ENCODE measurements at places on chromosomes 13 and 19.

GRCh38 chr13:95570016-95570415 is 17.5 kb downstream of the CLDN10 start:
- no peaks in the 10 kb centered on the region for H3K27me3 ChIP-seq
- no peak for DNase-seq
- no peak overlapping the region for H3K27ac ChIP-seq
- no peak overlapping the region for H3K4me3 ChIP-seq
- no peaks in the 10 kb centered on the region for H3K36me3 ChIP-seq

DNA sequence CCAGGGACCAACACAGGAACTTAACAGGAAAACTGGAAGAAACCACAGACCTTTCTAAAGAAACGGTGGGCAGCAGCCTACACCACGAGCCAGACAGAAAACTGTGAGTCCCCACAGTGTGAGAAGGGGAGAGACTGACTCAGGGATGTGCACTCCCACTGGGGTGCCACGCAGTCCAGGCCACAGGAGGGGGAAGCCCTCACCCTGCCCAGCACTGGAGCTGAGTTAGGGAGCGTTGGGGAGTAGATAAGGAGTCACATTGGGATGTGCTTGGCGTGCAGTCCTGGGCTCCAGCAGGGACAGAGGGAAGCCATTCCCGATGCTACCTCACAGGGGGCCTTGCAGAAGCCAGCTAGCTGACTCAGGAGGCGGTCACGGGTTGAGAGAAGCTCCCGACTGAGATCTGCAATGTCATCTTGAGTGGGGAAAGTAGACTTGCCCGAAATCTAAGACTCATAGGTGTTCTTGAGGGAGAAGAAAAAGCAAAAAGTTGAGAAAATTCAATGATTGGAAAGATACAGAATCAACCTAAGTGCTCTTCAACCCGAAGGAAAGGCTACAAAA is 17.3 kb downstream of the SIGLEC8 start:
- H3K4me3 ChIP-seq: no peak overlapping the region
- peaks cover 5% of the 10 kb centered on the region for H3K4me1 ChIP-seq
- H3K27ac ChIP-seq: no peak overlapping the region
- no peaks in the 10 kb centered on the region for H3K36me3 ChIP-seq
- peaks cover 3% of the 10 kb centered on the region for H3K27me3 ChIP-seq

- no peak overlapping the region for H3K4me3 ChIP-seq
- no peaks in the 10 kb centered on the region for H3K4me1 ChIP-seq
- H3K27me3 ChIP-seq: peaks cover 58% of the 10 kb centered on the region
- H3K36me3 ChIP-seq: no peaks in the 10 kb centered on the region
- no peak overlapping the region for H3K27ac ChIP-seq
- DNase-seq: no peak
Measured at GRCh38 chr19:50909240-50910070, 1.7 kb downstream of the KLK4 start.

DNA sequence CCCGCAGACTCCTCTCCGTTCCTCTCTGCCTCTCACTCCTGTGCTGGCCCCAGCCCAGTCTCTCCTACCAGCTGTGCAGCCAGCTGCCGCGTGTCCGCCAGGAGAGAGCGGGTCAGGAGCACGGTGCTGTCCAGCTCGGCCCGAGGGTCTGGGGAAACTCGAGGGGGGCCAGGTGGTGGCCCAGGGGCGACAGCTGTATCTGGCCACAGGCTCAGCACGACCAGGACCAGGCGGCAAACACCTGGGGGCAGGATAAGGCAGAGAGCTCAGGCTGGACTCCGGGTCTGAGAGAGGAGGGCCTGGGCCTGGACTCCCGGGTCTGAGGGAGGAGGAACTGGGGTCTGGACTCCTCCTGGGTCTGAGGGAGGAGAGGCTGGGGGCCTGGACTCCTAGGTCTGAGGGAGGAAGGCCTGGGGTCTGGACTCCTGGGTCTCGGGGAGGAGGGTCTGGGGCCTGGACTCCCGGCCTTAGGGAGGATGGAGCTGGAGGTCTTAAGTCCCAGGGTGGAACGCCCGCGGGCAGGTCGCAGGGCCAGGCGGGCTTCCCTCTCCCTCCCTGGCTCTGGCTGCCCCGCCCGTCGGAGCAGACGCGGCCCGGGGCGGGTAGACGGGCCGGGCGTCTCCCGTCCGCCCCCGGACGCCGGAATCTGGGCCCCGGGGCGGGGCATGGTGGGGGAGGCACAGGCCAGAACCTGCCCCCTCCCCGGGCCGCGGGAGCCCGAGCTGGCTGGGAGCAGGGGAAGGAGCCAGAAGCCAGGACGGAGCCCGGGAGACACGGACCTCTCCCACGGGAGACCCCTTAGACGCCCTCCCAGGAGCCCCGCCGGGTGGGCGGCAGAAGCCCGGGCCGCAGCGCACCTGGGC is 1.3 kb downstream of the IL11 start:
- no peak overlapping the region for H3K27ac ChIP-seq
- peaks cover 9% of the 10 kb centered on the region for H3K4me1 ChIP-seq
- no peak overlapping the region for H3K4me3 ChIP-seq
- H3K27me3 ChIP-seq: peaks cover 79% of the 10 kb centered on the region
- no peaks in the 10 kb centered on the region for H3K36me3 ChIP-seq

DNA sequence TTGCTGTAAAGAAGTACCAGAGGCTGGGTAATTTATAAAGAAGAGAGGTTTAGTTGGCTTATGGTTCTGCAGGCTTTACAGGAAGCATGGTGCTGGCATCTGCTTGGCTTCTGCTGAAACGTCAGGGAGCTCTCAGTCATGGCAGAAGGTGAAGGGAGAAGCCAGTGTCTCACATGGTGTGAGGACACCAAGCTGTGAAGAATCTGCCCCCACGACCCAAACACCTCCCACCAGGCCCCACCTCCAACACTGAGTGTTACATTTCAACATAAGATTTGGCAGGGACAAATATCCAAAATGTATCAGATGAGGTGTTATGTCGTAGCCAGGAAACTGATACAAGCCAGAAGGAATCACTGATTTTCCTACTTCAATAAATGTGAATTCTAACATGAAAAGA is 136.5 kb downstream of the CYSLTR2 start:
- no peak overlapping the region for H3K27ac ChIP-seq
- no peaks in the 10 kb centered on the region for H3K4me1 ChIP-seq
- H3K27me3 ChIP-seq: no peaks in the 10 kb centered on the region

DNA sequence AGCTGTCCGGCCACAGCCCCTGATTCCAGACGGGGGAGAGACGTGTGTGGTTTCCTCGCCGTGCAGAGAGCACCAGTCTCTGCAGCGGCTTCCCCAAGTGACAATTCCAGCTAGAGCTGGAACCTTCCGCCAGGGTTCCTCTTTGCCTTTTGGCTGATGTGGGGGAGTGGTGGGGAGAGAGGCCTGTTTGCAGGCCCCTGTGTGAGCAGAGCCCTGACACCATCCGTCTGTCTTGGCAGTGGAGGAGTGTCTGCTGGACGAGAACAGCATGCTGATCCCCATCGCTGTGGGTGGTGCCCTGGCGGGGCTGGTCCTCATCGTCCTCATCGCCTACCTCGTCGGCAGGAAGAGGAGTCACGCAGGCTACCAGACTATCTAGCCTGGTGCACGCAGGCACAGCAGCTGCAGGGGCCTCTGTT is 25.0 kb downstream of the LAMP1 start:
- H3K27ac ChIP-seq: no peak overlapping the region
- DNase-seq: no peak
- H3K4me1 ChIP-seq: no peaks in the 10 kb centered on the region
- no peaks in the 10 kb centered on the region for H3K27me3 ChIP-seq
- no peak overlapping the region for H3K4me3 ChIP-seq

DNA sequence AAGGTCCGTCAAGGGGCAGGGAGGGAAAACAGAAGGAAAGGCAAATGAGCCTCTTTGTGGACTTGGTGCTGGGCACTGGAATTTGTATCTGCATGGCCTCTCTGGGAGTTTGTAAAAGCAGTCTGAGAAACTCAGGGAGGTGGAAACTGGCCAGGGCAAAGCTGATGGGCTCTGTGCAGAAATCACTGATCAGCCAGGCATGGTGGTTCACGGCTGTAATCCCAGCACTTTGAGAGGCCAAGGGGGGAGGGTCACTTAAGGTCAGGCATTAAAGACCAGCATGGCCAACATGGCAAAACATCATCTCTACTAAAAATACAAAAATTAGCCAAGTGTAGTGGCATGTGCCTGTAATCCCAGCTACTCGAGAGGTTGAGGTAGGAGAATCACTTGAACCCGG is 369.9 kb upstream of the ZNF507 start:
- no peaks in the 10 kb centered on the region for H3K36me3 ChIP-seq
- H3K27ac ChIP-seq: no peak overlapping the region
- no peaks in the 10 kb centered on the region for H3K27me3 ChIP-seq
- H3K4me1 ChIP-seq: no peaks in the 10 kb centered on the region
- DNase-seq: no peak
- no peak overlapping the region for H3K4me3 ChIP-seq

DNA sequence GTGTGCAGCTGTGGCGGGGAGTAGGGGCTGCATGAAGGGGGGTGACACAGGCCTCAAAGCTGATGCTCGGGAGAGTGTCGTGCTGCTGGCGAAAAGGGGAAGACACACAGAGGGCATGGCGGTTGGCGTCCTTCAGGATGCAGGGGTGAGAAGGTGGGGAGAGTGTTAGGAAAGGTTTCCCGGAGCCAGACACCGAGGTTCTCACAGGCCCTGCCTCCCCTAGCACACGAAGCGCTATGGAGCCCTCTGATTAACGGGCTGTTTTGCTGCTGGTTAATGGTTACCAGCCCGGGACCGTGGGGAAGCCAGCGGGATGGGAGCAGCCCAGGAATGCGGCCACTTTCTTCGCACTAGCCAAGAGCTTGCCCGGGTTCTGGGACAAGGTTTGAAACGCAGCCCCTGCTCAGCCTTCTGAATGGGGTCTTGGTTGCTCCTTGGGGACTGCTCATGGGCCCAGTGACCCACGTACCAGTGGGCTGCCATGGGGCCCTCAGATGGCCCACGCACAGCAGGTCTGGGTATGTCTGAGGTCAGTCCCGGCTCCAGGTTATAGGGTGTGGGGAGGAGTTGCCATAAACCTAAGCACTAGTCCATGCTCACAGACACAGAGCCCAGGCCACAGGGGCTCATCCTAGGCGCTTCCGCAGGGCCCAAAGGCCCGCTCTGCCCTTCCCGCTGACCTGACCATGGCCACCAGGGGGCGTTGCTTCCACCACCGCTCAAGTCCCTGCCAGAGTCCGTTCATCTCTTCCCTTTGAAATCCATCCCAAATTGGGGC is 31.3 kb upstream of the ISYNA1 start:
- H3K27ac ChIP-seq: no peak overlapping the region
- peaks cover 26% of the 10 kb centered on the region for H3K4me1 ChIP-seq
- DNase-seq: peak; percentile 41
- H3K27me3 ChIP-seq: no peaks in the 10 kb centered on the region

Data from large intestine (tissue), 12 donors.